ENCODE measurements at places on chromosomes 7 and 10.

GRCh38 chr7:25359471-25360059 is 131.3 kb upstream of the NPVF start:
- DNase-seq: no peak

DNA sequence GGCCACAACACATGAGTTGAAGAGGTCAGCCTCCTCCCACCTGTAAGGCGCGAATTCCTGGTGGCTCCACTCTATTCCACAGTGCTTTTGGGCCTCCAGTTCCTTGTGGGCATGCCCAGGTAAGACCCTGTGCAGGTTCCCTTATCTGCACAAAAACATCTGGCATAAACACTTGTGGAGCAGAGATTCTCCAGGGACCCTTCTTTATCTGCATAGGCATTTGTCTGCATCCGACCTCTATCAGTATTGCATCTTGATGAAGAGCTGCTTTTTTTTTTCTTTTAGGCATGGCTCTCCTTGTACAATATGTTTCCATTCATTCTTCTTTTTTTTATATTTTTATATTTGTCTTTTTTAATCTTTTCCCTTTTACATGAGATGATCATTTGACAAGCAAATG is 58.4 kb downstream of the ANKMY2 start:
- no peak for DNase-seq

- DNase-seq: no peak
Measured at GRCh38 chr10:79904671-79905321, 44.1 kb downstream of the SFTPD start.

GRCh38 chr10:34936061-34936460 is 121.0 kb upstream of the PARD3 start:
- no peak for DNase-seq

GRCh38 chr10:92699518-92700381 is 10.0 kb downstream of the HHEX start:
- no peak for DNase-seq

DNA sequence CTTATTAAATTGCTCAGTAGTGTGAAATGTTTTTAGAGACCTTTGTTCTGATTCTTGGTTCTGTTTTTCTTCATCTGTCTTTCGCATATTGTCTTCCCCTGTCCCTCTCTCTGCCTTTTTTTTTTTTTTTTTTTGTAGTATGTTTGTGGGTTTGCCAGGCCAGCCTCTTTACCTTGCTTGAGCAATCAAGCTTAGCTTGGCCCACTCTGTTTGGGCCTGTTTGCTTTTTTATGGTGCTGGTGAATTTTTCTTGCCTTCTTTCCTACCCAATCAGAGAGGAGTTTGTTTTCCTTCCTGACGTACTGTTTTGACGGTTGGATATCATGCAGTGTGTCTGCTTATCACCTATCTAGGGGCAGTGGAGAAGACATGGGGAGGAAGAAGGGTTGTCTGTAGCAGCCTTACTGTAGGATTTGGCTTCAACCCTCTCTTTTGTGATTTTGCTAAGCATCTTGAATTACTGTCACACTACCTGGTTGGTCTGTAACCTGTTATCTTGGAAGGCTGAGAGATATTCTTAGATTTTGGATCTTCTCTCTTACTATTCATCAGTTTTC is 64.0 kb downstream of the BBS9 start:
- DNase-seq: no peak

DNA sequence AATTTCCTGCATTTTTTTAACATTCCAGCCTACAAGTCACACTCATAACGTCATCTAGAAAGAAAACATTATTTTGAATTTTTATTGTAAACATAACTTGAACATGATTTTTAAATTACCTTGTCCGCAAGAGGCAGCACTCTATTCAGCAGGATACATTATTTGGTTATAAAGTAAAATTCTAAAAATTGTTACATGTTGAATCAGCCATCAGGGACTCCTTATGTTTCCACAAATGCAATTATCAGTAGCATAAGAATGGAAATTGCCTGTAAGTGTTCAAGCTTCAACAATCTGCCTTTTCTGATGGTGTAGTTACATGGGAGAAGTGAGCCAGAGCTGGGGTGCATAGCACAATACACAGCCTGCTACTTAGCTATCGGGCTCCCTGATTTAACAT is 97.5 kb downstream of the ZNF365 start:
- peak; percentile 31 for DNase-seq

- no peak for DNase-seq
Measured at GRCh38 chr10:118108194-118109026, 61.7 kb upstream of the RAB11FIP2 start.

DNA sequence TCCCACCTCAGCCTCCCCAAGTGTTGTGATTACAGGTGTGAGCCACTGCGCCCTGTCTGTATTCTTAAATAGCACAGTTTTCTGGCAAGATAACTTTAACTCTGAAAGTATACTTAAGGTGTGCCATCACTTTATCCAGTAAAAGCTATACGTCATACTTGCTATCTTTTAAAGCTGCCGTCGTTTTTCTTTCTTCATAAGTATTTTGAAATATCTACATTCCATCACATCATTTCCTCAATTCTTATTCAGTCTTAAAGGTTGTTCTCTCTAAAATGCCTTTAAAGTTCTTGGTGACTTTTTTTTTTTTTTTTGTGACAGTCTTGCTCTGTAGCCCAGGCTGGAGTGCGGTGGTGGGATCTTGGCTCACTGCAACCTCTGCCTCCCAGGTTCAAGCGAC is 34.7 kb downstream of the PTPN12 start:
- DNase-seq: no peak

GRCh38 chr10:85611746-85612377 is 754.7 kb downstream of the GRID1 start:
- no peak for DNase-seq
